ENCODE measurements at places on chromosomes 2 and 18.

DNA sequence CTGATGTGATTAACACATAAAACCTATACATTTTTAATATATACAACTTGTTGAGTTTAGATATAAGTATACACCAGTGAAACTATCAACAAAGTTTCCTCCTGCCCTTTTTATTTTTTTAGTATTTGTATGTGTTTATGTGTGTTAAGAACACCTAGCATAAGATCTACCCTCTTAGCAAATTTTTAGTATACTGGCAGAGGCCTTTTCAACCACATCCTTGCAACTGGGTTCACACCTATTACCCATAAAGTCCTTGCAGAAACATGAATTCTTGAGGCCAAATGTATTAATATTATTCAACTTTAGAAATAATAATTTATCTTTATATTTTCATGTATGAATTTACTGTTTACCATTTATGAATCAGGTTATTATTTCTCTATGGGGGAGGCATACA, 119.7 kb upstream of the CRIM1 start:
- no peak for DNase-seq

DNA sequence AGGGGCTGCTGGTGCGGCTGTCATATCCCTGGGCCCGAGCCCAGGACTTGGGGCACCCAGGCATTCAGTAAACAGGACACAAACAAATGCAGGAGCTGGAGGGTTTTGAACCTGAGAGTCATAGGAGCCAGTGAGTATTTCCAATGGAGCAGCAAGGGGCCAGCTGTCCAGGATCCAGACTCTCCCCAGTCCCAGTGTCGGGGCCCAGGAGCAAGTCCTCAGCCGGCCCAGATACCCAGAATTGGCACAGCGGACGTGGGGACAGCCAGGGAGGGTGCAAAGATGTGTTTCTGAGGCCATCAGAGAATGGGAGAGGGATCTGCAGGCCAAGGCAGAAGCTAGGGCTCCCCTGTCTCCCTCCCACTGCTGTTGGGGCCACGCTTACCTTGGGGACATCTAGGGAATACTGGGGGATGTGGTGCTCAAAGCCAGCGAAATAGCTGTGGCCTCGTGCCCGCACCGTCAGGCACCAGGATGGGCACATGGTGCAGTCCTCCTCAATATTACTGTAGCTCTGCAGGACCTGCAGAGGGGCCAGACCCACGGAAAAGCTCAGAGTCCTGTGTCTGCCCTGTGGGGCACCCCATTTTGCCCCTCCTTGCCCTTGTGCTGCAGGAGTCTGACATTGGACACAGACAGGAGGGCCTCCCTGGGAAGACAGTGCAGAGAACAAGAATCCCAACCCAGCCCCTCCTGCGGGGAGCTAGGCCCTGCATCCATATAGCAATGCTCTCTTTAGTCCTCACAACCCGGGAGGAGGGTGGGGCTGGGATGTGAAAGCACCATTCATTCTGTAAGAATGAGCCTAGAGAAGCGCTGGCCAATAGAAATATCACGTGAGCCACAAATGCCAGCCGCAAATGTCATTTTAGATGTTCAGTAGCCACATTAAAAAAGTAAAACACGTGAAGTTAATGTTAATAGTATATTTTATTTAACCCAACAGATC, 15.4 kb downstream of the CFAP65 start:
- DNase-seq: no peak

GRCh38 chr2:200812122-200813022, 662 bp downstream of the BZW1 start:
- peak; percentile 60 for DNase-seq

DNA sequence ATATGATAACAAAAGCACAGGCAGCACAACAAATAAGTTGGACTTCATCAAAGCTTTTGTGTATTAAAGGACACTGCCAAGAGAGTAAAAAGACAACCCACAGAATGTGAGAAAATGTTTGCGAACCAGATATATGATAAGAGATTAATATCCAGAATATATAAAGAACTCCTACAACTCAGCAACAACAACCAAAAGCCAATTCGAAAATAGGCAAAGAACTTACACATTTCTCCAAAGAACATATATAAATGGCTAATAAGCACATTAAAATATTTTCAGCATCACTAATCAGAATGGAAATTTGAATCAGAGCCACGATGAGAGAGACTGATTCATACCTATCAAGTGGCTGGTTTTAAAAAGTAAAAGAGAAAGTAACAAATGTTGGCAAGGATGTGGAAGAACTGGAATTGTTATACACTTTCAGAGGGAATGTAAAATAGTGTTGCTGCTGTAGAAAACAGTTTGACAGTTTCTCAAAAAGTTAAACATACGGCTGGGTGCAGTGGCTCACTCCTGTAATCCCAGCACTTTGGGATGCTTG, 25.2 kb downstream of the EPB41L5 start:
- no peak for DNase-seq

- DNase-seq: no peak
Measured at GRCh38 chr2:176067589-176068418, 16.0 kb downstream of the EVX2 start.

- DNase-seq: no peak
Measured at GRCh38 chr2:168961450-168962229, 60.5 kb downstream of the G6PC2 start.

DNA sequence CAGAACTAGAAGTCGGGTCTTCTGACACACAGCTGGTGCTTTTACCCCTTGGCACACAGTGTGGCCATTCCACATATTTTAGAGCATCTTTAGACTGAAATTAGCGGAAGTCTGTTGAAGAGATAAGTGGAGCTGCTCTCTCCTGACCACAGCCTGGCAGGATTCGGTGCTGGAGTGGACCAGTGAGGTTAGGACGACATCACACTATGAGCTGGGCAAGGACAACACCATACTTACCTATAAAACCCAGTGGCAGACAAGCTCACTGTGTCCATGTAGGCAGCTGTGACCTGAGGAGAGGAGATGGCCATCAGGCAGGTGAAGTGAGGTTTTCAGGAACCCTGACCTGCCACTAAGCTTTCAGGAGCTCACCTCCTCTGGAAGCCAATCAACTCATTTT, 70.1 kb downstream of the XDH start:
- DNase-seq: no peak

GRCh38 chr2:237490009-237490711, 3.1 kb downstream of the MLPH start:
- no peak for DNase-seq

- DNase-seq: no peak
Measured at GRCh38 chr18:34604591-34604990, 105.5 kb upstream of the DTNA start.

- no peak for DNase-seq
Measured at GRCh38 chr18:40485318-40485717, 1469.7 kb upstream of the PIK3C3 start.

- DNase-seq: no peak
Measured at GRCh38 chr18:63079114-63079513, 240.5 kb downstream of the BCL2 start.

DNA sequence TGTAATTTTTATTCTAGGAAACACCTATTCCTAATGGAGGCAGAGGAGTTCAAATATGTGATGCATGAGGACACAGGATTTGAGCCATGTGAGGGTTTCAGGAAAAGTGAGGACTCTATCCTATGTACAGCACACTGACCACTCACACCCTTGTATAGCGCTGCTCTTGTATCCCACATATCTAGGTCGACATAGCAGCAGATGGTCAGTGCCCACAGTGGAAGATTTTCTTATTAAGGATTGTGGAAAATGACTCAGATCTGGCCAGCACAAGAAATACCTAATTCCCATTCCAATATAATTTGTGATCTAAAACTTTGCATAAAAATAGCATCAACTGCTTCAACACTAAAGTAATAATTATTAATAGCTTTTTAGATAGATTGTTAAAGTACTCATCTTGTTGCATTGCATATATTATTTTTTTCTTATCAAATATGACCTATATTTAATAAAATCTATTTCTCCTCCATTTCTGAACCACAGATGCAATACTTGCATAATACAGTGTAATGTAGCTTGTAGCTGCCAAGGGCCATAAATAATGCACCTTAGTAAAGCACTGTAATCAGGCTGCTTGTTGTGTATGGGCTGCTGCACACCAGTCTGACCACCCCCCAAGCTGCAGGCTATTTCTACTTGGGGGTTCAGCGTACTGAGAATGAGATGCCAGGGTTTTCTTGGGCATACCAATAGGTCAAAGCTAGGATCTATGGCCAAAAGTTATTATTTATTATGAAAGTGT, 442.2 kb upstream of the CWC22 start:
- no peak for DNase-seq

DNA sequence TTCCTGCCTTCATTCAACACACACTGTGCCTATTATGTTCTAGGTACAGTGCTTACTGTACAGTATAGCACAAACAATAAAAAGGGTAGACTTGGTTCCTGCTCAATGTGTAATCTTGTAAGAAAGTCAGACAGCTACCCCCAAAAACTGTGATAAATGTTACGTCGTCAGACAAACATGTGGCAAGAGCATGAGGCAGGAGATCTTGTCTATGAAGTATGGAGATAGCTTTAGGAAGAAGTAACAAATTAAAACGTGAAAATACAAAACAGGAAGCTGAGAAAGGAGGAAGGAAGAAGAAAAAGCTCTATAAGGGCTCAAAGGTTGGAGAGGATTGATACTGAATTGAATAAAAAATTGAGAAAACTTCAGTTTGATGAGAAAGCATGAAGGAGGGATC, 276.2 kb upstream of the HNRNPA3 start:
- DNase-seq: no peak

DNA sequence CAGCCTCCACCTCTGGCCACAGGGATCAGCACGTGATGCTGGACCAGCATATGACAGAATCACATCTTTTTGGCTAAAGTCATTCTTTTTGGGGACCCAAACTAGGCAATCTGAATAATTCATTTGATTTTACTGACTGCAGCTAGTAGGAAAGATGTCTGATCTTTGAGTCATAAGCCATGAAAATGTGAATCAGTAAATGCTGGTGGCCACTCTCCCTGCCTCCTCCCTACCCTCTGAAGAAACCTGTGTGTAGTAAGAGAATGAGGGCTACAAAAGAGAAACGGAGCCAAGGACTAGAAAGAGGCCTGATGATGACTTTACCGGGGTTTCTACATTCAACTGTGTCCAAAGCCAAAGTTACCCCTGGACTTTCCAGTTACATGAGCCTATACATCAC, 10.1 kb upstream of the LRPPRC start:
- no peak for DNase-seq

DNA sequence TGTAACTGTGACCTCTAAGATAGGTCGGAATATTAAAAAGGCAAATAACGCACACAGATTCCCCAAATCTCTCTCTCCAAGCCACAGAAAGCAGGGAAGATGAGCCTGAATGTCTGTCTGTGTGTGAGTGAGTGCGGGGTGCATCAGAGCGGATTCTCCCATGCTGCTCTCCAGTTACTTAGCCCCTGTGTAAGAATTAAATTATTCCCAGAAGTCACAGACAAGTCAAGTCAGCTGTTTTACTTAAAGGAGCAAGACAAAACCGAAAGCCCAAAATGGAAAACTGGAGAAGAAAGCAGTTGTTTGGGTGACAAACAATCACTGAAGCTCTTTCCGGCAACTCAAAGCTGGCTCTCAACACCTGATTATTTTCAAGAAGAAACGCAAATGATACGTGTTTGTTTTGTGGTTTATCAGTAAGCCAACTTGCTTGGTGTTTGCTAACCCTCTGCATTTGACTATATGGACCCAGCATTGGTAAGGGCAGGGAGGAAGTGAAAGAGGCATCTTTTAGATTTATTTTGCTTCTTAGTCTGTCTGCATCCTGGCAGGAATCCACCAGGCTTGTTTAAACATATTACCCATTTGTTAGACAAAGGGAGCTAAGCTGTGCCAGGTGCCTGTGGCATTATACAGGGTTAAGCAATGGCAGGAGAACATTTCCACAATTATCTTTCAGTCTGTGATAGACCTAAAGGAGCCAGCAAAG, 121.5 kb upstream of the CREB1 start:
- DNase-seq: no peak

- peak; percentile 46 for DNase-seq
Measured at GRCh38 chr2:157404363-157404762, 39.5 kb downstream of the CYTIP start.

- no peak for DNase-seq
Measured at GRCh38 chr2:215784371-215784783, 229.0 kb downstream of the MREG start.

DNA sequence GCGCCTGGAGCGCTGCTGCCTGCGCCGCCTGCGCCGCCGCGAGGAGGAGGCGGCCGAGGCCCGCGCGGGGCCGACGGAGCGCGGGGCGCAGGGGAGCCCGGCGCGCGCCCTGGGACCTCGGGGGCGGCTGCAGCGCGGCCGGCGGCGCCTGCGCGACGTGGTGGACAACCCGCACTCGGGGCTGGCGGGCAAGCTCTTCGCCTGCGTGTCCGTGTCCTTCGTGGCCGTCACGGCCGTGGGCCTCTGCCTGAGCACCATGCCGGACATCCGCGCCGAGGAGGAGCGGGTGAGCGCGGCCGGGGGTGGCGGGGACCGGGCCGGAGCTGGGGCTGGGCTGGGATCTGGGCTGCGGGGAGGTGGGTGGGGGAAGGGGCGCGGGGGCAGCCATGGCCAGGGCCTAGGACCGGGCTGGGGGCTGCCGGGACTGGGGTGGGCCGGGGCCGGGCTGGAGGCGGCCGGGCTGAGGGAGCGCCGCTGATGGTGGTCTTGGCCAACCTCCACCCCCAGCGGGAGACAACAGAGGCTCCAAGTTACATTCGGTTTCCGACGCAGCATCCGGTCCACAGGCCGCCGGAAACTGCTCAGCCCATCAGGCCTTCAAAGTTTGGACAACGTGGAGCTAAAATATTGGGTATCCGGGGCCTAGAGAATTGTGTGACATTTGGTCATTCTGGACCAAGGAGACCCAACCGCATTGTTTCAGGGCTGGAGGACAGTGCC, 66.4 kb downstream of the KCNG2 start:
- DNase-seq: no peak

- DNase-seq: no peak
Measured at GRCh38 chr2:202269585-202269984, 4.0 kb downstream of the NOP58 start.

DNA sequence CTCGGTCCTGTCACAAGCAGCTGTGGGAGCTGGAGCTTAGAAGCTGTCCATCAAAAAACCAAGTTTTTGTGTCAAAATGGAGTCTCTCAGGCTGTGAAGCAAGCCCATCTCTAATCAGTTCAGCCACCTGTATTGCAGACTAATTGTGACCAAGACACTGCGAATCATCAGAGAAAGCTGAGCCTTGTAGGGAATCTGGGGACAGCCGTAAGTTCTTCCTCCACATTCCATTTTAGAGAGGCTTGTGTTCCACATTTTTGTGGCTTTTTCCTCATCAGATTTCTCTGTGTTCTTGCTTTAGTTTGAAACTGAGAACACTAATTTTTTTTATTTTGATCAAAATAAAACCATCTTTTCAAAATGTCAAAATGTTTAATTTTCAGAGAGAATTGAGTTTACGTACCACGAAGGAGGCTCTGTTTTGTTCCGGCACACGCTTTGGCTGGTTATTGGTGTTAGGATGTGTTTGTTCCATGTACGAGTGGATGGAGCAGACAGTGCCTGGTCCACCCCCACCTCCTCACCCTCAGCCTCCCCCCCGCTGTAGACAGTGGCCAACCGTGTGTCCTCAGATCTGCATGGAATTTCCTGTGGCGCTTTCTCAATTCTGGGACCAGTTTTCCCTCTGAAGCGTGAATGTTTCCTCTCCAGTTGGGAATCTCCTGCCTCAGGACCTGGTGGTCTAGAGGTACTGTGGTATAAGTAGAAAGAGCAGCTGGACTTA, 140.8 kb downstream of the AGAP1 start:
- DNase-seq: no peak

GRCh38 chr18:27109451-27109850, 75.7 kb downstream of the CHST9 start:
- DNase-seq: no peak
